Liver (tissue), 10 donors: ENCODE measurements at places on chromosomes 11 and 22. TPM values are rescaled to one million over a fixed set of nuclear protein-coding genes. Genes with fewer than 3 reads are reported as not detected.

The NLRP14 gene
- total RNA-seq, result 0.50 TPM

The SCGB1D2 gene
- total RNA-seq, result not detected

The OR52E5 gene
- total RNA-seq, result not detected

DNA sequence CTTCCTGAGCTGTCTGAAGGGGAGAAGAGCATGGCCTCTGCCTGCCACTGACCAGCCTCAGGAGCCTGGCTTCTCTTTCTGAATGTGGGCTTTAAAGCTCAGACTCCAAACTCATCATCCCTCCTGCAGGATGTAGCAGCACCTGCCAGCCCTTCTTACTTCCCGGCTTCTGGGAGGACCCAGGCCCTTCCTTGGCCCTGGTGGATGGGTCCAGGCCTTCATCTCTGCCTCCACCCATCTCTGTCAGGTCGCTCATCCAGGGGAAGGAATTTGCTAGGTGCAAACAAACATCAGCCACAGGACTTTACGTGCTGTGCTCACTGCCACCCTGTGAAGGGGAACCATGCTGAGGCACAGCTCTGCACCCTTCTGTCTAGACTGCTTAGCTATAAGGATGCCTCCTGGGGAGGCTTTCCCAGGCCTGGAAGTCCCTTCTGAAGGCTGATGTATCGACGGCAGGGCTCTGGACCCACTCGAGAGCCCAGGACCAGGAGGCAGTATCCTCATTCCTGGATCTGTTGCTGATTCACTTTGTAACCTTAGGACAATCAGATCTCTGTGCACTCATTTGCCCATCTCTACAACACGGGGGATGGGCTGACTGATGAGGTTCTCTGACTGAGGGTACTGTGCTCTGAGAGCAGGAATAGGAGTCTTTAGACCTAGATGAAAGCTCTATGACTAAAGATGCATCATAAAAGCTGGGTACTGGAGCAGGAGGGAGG lies 30.9 kb downstream of the USP35 start:
- H3K4me1 ChIP-seq, result no peaks in the 10 kb centered on the region
- H3K36me3 ChIP-seq, result peaks cover 1% of the 10 kb centered on the region
- H3K27ac ChIP-seq, result no peak overlapping the region

GRCh38 chr11:57978686-57979531 lies 44.8 kb upstream of the OR9Q1 start:
- DNase-seq, result no peak
- H3K4me3 ChIP-seq, result no peak overlapping the region
- H3K27ac ChIP-seq, result no peak overlapping the region
- H3K36me3 ChIP-seq, result no peaks in the 10 kb centered on the region
- H3K4me1 ChIP-seq, result no peaks in the 10 kb centered on the region
- peaks cover 2% of the 10 kb centered on the region for H3K27me3 ChIP-seq

DNA sequence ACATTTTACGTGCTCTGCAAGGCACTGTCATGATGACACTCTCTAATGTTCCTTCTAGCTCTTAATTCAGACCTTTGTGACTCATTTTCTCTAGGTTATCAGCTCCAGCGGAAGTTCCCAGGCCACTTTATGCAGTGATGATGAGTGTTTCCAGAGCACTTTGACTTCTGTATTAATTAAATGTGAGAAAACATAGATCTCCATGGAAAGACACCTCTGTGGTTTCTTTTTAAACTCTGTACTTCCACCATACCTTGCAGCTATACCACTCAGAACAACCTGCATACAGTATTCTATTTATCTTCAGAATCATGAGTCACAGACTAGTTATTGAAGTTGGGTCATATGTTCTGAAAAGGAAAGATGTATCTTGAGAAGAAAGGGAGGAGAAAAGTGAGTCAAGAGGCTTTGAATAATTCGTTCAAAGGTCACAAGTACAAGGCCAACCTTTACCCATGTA lies 175.6 kb upstream of the TENM4 start:
- H3K27me3 ChIP-seq, result no peaks in the 10 kb centered on the region
- H3K4me1 ChIP-seq, result no peaks in the 10 kb centered on the region
- no peak overlapping the region for H3K27ac ChIP-seq
- H3K36me3 ChIP-seq, result no peaks in the 10 kb centered on the region
- no peak overlapping the region for H3K4me3 ChIP-seq

- no peaks in the 10 kb centered on the region for H3K36me3 ChIP-seq
- H3K27me3 ChIP-seq, result no peaks in the 10 kb centered on the region
- no peak for DNase-seq
- no peak overlapping the region for H3K27ac ChIP-seq
- H3K4me1 ChIP-seq, result no peaks in the 10 kb centered on the region
- H3K4me3 ChIP-seq, result no peak overlapping the region
Measured at GRCh38 chr22:30182350-30182745, 64.2 kb downstream of the LIF start.

DNA sequence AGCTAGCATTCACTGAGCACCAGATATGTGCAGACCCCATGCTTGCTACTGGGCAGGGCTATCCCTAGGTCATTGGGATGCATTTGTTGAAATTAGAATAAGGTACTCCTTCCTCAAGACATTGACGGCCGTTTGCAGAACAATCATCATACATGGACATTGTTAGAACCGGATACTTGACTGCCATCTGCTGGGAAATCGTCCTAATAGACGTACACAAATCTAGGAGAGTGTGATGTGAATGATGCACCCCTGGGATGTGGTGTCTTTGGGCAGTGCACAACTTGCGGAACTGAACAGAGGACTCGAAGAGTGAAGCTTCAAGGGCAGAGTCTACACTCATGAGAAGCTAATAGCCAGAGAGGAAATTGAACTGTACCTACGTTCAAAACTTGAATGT lies 35.9 kb downstream of the MYO18B start:
- no peaks in the 10 kb centered on the region for H3K36me3 ChIP-seq
- no peaks in the 10 kb centered on the region for H3K27me3 ChIP-seq
- H3K4me1 ChIP-seq, result no peaks in the 10 kb centered on the region

DNA sequence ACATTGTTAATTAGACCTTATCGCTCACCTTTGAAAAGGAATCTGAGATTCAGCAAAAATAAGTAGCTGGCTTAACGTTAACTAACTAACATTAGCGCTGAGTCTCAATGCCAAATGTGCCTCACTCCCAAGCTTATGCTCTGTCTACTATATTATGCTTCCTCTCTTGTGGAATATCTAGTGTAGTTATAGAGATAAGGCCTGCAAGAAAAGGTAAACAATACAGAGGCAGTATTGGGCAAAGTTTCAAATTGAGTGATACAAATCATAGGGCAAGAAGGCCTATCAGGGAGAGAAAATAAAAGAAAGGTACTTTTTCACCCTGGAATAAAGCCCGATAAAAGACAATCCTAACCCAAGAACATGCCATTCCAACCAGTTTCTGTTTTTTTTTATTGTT lies 61.6 kb upstream of the SLC17A6 start:
- no peaks in the 10 kb centered on the region for H3K27me3 ChIP-seq
- no peaks in the 10 kb centered on the region for H3K36me3 ChIP-seq
- H3K4me3 ChIP-seq, result no peak overlapping the region
- DNase-seq, result no peak
- H3K4me1 ChIP-seq, result no peaks in the 10 kb centered on the region
- H3K27ac ChIP-seq, result no peak overlapping the region

DNA sequence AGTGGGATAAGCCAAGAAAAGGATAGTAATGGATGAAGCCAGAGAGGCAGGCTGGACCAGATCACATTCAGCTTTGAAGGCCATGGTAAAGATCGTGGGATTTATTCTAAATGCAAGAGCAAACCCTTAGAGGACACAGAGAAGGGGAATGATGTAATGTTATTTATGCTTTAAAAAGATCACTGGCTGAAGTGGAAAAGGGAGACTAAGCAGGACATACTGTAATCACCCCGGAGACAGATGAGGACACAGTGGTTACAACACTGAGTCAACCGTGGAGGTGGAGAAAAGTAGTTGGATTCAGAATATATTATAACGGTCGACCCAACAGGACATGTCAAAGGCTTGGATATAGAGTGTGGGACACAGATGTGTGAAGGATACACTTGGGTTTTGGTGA lies 38.5 kb downstream of the CDON start:
- peaks cover 4% of the 10 kb centered on the region for H3K4me1 ChIP-seq
- DNase-seq, result no peak
- no peak overlapping the region for H3K27ac ChIP-seq
- no peak overlapping the region for H3K4me3 ChIP-seq
